ENCODE measurements at places on chromosomes 3 and 15.

GRCh38 chr3:186570096-186570940 lies at the start of gene DNAJB11:
Gene DNAJB11 (plus strand): TSS chr3:186570720. CDS start chr3:186570898, 178 bp downstream.
- peak; percentile 97 for DNase-seq

DNA sequence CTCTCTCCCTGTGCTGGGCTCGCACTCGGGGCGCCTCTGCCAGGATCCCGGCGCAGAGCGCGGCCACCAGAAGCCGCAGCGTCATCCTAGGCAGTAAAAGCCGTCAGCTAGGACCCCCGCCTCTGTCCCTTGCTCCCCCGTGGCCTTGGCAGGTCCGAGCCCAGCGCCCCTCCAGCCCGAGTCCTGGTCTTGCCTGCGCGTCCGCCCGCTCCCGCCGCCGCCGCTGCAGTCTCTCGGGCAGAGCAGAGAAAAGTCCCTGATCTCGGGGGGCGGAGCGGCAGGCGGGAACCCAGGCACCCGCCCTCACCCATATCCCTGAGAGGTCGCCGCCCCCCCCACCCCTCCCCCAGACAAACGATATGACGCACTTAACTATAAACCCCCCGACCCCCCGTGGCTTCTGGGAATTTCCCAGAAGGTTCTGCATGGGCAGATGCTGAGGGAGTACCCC lies at the start of gene COL7A1:
COL7A1 (minus strand) TSS at position 255 of the 451 bp plus-strand sequence; CDS start at position 85, 170 bp downstream.
- DNase-seq = no peak

- DNase-seq = no peak
Observed at GRCh38 chr3:143595456-143596077, 252.7 kb downstream of the SLC9A9 start.

DNA sequence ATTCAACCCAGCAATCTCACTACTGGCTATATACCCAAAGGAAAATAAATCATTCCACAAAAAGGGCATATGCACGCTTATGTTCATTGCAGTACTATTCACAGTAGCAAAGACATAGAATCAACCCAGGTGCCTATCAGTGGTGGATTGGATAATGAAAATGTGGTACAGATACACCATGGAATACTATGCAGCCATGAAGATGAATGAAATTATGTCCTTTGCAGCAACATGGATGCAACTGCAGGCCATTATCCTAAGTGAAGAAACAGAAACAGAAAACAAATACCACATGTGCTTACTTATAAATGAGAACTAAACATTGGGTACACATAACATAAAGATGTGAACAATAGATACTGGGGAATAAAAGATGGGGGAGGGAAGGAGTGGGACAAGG lies 606.4 kb upstream of the GRM7 start:
- DNase-seq = no peak

- DNase-seq = peak; percentile 62
Observed at GRCh38 chr3:141392416-141392815, 24.1 kb downstream of the ZBTB38 start.

GRCh38 chr15:40330368-40330836 lies 6.9 kb downstream of the INAFM2 start:
- DNase-seq = no peak
